ENCODE measurements at places on chromosomes 12 and 14.

DNA sequence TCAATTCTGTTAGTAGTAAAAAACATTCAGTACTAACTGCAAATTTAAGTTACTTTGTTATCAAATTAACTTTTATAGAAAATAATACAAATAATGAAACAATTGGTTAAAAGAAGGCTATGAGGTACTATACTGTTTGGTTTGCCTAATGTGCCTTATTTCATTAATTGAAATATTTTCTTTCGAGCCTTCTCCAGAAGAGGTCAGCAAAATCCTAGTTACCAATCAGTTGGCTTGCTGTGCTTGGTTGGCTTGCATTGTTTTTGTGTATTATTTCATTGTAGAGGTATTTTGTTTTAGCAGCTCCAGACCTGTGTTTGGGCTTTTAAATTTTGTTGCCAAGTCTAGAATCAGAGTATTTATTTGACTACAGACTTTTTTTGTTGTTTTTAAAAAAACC, 68.5 kb downstream of the AEBP2 start:
- no peak for ATAC-seq

DNA sequence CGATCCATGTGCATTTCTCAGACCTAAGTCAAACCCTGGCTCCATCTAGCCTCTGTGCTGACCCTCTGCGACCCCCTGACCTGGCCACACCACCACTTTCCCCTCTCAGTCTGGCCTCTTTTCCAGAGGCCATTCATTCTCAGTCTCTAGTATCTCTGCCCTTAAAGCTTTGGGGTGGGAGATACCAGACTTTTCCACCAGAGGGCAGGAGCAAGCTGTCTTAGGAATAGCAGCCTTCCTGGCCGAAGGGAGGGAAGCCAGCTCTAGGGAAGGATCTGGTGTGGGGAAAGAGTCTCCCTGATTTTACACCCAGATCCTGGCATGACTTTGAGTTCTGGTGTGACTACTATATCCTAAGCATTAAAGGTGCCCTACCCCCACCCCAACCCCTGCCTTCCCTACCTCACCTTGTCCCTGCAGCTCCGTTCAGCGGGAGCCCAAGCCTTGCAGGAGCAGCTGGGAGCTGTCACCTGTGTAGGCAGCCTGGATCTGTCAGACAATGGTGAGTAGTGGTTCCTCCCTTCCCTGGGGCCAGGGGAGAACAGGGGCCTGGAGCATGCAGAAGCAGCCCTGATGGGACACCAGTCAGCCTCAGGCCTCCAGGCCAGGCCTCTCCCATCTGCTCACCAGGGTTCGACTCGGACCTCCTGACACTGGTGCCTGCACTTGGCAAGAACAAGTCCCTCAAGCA, 6.6 kb downstream of the CARMIL3 start:
- no peak for ATAC-seq

DNA sequence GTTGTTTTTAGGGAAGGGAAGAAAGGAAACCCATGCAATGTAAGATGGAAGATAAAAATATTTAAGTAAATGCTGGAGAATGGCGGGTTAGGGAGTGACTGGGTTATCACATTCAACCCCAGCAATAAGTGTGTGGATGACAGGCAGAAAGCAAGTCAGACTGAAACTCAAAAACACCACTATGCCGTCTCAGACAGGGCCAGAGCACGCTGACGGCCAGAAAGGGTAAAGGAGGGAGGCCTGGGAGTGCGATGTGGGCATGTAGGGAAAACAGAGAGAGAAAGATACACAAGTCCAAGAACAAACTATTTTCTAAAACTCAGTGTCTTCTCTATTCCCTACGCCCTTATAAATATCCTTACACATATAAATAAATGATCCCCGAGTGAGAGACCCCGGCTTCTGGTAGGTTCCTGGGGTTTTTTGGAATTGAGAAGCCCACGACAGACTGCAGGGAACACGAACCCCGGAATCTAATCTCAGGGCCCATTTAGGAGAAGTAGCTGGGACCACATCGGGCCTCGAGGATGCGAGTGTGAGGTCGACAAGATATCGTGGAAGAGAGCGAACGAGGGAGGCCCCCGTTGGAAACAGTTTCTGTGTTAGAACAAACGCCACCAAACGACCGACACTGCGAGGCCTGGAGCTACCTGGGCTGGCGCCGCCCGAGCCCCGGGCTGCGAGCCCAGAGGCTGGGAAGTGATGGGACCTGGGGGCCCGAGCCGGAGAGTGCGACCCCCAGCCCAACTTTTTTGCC, 735 bp upstream of the OTX2 start:
- no peak for ATAC-seq

GRCh38 chr12:52448228-52448627, 3.7 kb downstream of the KRT6B start:
- no peak for ATAC-seq

DNA sequence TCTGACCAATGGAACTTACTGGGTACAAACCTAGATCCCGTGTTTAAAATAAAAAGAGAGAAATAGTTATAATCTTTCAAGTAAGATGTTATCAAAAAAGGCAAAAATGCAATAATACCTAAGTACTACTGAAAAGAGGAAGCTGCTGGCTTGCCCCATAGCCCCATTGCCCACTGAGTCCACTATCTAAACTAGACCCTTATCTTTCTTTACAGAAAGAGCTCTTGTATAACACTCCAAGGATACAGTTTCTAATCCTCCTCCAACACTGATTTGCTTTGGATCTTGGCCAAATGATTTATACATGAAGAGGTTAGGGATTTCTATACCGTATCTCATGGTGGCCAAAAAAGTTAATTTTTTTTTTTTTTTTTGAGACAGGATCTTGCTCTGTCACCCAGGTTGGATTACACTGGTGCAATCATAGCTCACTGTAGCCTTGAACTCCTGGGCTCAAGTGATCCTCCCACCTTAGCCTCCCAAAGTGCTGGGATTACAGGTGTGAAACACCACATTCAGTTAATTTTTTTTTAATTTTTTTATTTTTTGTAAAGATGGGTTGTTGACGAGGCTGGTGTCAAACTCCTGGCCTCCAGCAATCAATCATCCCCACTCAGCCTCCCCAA, 2.6 kb downstream of the GXYLT1 start:
- no peak for ATAC-seq

DNA sequence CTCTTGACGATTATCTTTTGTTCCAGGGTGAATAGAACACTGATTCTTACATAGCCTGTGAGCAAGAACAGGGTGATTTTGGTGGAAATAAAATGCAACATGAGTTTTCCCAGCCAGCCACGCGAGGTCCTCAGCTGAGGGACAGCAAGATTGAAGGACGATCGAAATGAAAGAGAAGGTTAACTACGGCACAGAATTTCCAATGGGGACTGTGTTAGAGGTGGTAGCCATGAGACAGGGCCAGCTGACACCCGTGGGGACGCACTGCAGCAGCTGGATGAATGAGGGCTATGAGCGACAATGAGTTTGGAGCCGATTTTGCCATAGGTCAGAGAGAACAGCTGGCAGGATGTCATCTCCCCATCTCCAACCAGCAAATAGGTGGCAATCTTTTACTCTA, 243.4 kb upstream of the PELI2 start:
- no peak for ATAC-seq

GRCh38 chr12:70386771-70387170, 20.7 kb downstream of the KCNMB4 start:
- no peak for ATAC-seq

- no peak for ATAC-seq
Observed at GRCh38 chr14:54589843-54590242, 22.9 kb downstream of the SAMD4A start.

- ATAC-seq = peak; percentile 42
Observed at GRCh38 chr12:102883204-102883799, 33.7 kb downstream of the PAH start.

GRCh38 chr12:117671734-117672133, 297.1 kb downstream of the KSR2 start:
- no peak for ATAC-seq

- no peak for ATAC-seq
Observed at GRCh38 chr14:51211149-51211548, 28.9 kb upstream of the TMX1 start.

DNA sequence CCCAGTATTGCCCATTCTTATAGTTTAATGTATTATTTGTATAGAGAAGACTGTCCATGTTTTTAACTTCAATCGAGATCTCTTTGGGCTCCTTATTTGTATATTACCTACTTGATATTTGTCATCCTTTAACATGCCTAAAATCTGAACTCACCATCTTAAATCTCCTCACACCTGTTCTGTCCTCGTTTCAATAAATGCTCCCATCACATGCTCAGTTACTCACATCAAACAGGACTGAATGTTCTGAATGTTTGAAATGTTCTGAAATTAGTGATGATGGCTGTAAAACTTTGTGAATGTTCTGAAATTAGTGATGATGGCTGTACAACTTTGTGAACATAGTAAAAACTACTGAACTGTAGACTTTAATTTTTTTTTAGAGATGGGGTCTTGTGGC, 34.5 kb downstream of the COCH start:
- ATAC-seq = no peak

- peak; percentile 5 for ATAC-seq
Observed at GRCh38 chr14:74835645-74836250, 40.2 kb downstream of the PROX2 start.

GRCh38 chr12:69309461-69309860, 38.7 kb upstream of the LYZ start:
- no peak for ATAC-seq

GRCh38 chr12:57604992-57605810, 577 bp downstream of the DTX3 start:
- peak; percentile 41 for ATAC-seq

DNA sequence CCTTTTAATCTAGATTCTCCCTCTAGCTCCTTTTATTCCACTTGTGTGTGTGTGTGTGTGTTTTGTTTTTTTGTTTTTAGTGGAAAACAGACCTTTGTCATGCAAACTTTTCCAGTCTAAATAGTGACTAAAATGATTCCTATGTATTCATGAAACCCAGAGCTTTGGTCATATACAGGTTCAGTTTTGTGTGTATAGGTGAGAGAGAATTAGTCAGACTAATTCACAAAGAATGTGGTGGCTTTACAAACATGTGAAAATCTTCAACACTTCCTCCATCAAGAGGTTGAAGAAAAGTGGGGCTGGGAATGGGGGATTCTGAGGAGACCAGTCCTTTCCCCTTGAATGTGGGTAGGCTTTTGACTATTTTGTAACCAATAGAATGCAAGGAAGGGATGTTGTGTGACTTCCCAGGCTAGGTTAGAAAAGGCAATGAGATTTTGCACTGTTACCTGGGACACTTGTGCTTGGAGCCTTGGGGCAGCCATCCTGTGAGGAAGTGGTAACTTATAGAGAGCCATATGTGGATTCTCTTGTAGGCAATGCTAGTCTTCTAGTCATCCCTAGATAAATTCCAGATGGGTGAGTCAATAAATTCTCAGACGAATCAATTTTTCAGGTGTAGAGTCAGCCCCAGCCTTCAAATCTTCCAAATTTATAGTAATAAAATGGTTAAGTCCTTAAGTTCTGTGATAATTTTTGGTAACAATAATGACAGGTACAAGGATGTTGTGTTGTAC, 236.1 kb downstream of the CEP128 start:
- no peak for ATAC-seq

DNA sequence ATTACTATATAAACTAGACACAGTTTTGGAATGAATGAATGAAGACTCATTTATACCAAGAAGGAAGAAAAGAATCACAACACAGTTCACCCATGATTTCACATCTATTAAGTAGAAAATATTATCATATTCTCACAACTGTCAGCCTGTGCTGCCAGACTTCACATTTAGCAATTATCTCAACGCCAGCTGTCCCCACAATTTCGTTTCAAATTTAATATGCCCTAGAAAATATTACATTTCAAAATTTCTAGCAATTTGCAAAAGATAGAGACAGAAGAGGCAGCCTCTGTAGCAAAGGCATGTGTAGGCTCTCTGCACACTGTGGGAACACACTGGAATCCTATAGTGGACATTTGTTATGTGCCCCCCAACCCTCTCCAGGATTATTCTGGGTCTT, 83.6 kb downstream of the ANKS1B start:
- no peak for ATAC-seq

GRCh38 chr12:16331998-16332397, 15.4 kb upstream of the MGST1 start:
- no peak for ATAC-seq

GRCh38 chr14:71783786-71784185, 148.4 kb upstream of the RGS6 start:
- no peak for ATAC-seq

- ATAC-seq = no peak
Observed at GRCh38 chr12:79895071-79895470, 39.8 kb downstream of the PPP1R12A start.

GRCh38 chr14:78455896-78456435, 285.8 kb downstream of the NRXN3 start:
- no peak for ATAC-seq

GRCh38 chr12:79203058-79203647, 338.6 kb downstream of the SYT1 start:
- no peak for ATAC-seq

DNA sequence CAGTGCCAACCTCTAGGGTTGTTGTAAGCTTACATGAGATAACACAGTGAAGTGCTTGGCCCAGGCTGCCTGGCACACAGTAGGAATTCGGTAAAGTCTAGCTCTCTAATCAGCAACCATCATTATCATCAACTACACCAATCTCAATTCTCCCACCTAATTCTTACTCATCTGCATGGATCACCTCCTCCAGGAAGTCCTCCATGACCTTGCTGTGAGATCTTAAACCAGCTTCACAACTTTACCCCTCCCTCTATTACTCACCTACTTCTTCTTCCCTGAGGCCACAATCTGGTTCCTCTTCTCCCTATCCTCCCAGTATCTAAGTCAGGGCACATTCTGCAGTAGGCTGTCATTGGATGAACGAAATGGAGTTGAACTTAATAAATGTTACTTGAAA, 67.3 kb downstream of the GSC start:
- no peak for ATAC-seq

- no peak for ATAC-seq
Observed at GRCh38 chr12:94714378-94715114, 64.2 kb upstream of the TMCC3 start.

DNA sequence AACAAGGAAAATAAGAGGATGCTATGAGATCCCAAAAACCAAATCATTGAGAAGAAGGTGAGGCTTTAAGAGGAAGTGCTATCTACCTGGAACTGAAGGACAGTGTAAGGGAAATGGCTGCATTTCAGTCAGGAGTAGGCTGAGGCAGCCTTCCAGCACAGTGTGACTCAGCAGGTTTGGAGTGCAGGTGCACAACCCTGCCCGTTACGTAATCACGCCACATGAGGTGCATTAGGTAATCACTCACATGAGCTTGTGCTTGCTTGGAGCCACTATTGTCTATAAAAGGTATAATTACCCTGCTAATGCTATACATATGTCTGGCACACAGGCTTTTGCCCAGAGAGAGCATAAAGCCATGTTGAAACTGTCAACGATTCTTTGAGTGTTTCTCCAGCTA, 74.9 kb downstream of the DIO2 start:
- ATAC-seq = no peak

- no peak for ATAC-seq
Observed at GRCh38 chr14:99441157-99441870, 39.3 kb downstream of the SETD3 start.
